ENCODE measurements at places on chromosomes 16 and 17.

DNA sequence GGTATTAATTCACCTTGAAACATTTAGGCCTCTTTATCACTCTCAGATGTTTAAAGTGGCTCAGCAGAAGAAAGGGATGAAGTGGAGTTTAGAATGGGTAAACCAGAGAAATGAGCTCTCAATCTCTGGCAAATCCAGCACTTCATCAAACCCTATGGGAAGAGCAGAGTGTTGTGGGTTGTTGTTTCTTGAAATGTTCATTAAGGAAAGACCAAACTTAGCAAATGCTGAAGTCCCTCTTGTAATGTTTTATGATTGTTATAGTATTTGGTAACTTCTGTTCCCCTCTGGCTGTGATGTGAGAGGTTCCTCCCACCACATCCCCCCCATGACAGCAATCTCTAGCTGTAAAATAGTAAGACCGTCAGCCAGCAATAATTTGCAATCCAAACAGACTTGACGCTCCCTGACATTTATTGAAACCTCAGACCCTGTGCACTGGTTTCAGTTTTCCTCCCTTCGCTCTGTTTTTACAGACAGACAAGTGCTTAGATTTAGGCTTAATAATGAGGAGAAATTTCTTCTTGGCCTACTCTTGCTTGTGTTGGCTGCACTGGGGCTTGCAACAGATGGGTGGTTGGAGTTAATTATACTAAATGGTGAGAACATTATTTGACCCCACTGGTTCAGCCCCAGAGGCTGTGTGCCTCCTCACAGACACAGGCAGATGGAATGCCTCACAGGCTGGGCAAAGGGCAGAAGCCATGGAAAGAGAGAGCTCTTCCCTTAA is 609.4 kb upstream of the SOX9 start:
- no peak for DNase-seq

DNA sequence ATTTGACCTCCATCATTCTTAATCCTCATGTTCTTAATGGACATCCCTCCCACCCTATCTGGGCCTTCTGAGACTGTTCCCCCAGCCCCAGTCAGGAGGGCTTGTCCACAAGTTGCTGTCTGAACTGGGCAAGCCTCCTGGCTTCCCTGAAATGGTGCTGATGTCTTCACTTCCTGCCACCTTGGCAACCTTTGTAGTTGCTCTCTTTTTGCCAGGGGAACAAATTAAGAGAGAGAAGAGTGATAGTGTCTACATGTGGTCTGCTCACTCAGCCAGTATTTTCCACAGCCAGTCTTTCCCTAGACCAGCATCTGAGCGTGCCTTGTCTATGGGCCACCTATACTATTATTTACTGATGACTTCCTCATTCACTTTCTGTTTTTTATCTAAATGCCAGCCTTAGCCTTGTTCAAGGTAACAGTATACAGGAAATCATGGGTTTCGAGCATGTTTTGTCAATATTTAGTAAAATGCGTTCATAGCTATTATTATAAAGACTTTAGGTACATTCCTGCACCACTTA is 710.1 kb downstream of the MAF start:
- peak; percentile 19 for DNase-seq

DNA sequence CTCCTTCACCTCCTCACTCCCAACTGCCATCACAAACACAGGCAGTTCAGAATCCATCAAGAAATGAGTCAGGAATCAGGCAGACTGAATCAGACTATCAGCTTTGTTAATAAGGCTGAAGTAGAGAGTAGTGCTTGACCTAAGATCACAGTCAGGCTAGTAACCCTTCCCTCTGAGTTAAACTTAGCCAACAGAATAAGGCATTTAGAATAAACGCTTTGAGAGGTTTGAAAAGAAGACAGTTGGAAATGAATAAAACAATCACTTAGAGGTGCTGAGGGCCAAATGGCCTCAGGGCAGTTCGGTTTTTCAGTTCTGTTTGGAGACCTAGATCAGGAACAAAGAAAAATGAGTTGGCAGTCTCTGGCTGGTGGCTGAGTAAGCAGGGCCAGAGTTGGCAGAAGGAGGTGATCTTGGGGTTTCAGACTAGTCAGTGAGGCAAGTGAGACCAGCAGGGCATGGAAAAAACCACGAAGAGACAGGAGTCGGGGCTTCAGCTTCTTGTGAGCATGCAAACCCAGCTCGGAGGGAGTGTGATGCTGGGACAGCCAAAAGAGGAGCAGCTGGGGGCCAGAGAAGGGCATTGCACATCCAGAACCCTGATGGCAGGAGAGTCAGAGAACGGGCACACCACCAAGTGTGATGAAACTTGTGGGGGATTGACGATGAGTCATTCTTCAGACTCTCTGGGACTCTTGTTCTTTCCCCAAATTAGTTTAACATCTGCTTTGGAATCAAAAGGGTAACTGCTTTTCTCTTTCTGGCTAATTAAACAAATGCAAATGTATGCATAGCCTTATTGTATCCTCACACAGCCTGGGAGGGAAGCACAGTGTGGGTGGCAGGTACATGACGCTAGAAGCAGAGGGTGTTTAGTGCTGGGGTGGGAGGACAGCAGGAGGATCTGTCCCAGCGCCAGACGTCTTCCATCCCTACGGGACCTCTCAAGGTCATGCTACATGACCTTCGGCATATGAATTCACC is 54.8 kb downstream of the SPECC1 start:
- peak; percentile 59 for DNase-seq

GRCh38 chr16:88831838-88832237 is 20.1 kb upstream of the APRT start:
- DNase-seq: no peak

DNA sequence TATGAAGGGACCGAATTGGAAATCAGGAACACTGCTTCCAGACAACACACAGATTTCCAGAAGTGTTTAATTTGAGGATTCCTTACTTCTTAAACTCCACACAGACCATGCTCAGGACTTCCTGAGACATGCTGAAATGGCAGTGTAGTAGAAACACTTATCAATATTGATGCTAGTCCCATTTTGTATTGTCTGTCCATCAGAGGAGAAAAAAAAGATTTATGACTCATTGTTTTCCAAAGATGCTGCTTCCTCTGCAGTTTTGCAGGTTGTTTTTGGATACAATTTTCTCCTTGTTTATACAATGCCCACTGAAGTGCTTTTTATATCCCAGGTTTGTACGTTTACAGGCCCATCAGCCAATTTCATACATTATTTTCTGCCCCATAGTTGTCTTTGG is 68.3 kb upstream of the TANC2 start:
- no peak for DNase-seq

DNA sequence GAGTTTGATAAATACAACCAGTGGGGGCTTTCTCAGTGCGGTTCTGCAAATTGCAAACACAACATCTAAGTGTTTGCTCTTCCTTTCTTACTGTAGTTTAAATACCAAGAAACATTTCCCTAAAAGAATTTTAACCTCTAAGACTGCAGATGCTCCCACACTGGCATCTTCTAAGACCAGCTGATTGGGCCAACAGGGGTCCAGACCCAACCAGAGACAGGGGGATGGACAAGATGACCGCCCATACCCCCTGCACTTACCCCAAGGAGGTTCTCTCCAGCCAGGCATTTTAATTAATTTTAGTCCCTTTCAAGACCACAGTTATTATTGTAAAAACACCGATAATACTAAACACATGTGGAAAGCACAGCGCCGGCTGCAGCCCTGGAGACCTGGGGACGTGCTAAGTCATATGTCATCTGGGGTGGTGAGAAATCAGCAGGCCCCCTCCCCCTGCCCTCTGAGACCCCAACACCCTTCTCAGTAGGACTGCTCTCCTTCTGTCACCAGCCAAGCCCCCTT is 242.3 kb downstream of the SOX9 start:
- no peak for DNase-seq

DNA sequence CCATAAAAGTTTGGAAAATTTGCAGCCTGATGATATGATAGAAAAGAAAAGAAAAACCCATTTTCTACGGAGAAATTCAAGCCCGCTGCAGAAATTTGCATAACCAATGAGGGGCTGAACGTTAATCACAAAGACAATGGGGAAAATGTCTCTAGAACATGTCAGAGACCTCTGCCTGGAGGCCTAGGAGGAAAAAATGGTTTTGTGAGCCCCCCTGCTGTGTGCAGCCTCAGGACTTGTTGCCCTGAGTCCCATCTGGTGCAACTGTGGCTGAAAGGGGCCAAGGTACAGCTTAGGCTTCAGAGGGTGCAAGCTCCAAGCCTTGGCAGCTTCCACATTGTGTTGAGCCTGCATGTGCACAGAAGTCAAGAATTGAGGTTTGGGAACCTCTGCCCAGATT is 1267.4 kb upstream of the GOT2 start:
- no peak for DNase-seq

- no peak for DNase-seq
These were observed 33.2 kb upstream of the TAC4 start for GRCh38 chr17:49881054-49881402.

- peak; percentile 36 for DNase-seq
These were observed 1.7 kb upstream of the LASP1 start for GRCh38 chr17:38867968-38868816.

GRCh38 chr16:59759296-59759695 is 1025.2 kb upstream of the GOT2 start:
- no peak for DNase-seq

DNA sequence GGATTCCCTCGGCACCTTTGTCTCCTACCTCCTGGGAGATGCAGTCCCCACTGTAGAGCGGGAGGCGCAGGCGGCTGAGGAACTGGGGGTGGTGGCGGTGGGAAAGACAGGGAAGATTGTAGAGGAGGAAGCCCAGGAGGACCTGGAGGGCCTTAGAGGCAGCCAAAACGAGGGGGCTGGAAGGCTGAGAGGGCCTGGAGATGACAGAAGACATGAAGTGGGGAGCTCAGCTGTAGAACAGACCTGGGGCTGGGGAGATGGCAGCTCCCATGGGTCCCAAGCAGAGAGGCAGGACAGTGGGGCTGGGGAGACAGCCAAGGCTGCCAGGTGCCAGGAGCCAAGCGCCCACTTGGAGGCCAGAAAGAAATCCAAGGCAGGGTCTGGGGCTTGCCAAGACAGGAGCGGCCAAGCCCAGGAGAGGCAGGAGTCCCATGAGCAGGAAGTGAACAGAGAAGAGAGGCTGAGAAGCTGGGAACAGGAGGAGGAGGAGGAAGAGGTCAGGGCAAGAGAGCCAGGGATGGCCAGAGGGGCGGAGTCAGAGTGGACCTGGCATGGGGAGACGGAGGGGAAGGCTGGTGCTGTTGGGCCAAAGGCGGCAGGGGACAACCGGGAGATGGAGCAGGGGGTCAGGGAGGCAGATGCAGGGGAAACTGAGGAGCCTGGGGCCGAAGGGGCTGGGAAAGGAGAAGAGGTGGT is 803 bp downstream of the APOBR start:
- DNase-seq: no peak

DNA sequence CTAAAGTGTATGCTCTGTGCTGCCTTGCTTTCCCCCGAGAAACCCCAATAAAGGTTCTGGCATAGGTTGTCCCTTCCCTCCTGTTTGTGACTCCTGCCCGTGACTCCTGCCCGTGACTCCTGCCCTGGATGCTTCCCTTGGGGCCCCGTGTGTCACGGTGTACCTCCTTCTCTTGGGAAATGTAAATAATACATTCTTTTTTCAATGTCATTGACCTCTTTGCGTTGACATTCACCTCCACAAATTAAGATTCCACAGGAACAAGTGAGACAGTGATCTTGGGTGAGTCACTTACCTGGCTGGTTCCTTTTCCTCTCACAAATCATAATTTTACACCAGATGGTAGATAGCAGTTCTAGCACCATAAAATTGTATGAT is 632 bp downstream of the CCL15 start:
- no peak for DNase-seq

Data from activated CD4-positive, alpha-beta T cell treated with anti-CD3 and anti-CD28 coated beads, Interleukin-2, Interleukin-6, amounts not matched to agents 100 ng/mL and 50 ng/mL, durations not matched to agents 16 hours and 8 hours (primary cell).